ENCODE measurements at places on chromosomes 6 and 20.

- DNase-seq: peak; percentile 27
Measured at GRCh38 chr20:20712004-20712473, 405 bp downstream of the RALGAPA2 start.

DNA sequence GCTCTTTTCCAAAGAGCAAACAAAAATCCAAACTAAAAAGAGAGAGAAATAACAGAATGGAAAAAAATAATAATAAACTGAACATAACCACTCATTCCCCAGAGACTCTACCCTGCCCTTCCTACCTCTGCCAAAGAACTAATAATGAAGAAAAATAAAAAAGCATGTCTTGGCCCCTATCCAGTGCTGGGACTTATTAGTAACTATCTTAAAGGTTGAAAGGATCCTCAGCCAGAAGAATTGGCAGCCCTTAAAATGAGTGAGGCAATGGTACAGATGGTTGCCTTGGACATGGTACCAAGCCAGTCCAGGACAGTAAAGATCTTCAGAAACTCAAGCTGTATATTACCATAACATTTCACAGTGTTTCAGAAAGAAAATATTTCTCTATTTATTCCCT is 279.3 kb downstream of the HACE1 start:
- DNase-seq: no peak

- DNase-seq: no peak
Measured at GRCh38 chr6:52929321-52930164, 20.0 kb upstream of the GSTA3 start.

DNA sequence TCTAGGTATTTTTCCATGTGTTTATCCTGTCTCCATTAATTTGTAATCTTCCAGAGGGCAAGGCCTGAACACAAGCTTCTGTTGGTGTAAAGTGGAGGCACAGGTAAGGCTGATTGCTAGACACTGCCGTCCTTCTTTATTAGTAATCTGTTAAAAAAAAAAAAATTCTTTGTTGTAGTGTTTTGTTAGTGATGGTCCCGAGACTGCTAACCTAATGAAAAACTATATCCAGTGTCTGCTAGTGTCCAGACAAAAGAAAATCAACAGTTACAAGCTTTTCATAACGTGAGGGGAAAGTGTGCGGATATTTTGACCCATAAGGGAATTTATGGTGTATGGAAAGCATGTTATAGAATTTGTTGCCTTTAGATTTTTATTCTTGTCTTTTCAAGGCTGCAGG is 4.2 kb upstream of the HIVEP1 start:
- DNase-seq: no peak
